Frontal cortex (tissue), 4 donors: ENCODE measurements at places on chromosomes 5 and 9. TPM values are rescaled to one million over a fixed set of nuclear protein-coding genes. Genes with fewer than 3 reads are reported as not detected.

The KIF20A gene
- 4.1 TPM for total RNA-seq

- no peak for DNase-seq
These were observed 6.4 kb downstream of the ADAMTS6 start for GRCh38 chr5:65475336-65475735.

The FCN2 gene
- not detected for total RNA-seq

The IL5 gene
- not detected for total RNA-seq

The STPG3 gene
- not detected for total RNA-seq

The ANKRD31 gene
- total RNA-seq = 0.82 TPM

The GPR150 gene
- total RNA-seq = not detected

The C9 gene
- total RNA-seq = under 0.01 TPM

DNA sequence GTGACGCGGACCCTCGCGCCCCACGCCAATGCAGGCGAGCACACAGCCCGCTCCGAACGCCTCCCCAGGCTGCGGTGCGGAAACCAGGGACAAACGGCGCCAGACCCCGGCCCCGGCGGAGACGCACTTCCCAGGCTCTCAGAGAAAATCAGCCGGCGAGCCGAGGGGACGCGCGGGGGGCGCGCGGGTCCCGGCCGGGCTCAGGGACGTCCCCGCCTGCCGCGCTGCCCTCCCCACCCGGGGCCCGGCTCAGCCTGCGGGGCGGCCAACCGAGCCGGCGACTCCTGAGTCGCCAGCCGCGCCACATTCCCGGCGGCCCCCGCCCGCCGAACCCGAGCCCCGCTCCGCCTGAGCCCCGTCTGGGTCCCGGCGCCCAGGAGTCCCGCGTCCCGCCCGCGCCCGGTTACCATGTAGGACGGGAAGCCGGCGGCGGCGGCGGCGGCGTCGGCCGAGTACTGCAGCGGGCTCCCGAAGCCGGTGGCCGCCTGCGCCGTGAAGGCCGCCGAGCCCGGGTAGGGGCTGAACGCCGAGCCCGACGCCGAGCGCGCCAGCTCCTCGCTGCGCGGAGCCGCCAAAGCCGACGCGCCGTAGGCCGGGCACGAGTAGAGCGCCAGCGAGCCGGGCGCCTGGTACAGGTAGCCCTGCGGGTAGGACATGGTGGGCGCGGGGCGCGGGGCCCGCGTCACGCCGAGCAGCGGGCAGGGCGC, 566 bp downstream of the IRX2 start:
- DNase-seq = no peak

The ZNF474 gene
- 1.6 TPM for total RNA-seq

The TPD52L3 gene
- not detected for total RNA-seq

The SPINK6 gene
- total RNA-seq = not detected

DNA sequence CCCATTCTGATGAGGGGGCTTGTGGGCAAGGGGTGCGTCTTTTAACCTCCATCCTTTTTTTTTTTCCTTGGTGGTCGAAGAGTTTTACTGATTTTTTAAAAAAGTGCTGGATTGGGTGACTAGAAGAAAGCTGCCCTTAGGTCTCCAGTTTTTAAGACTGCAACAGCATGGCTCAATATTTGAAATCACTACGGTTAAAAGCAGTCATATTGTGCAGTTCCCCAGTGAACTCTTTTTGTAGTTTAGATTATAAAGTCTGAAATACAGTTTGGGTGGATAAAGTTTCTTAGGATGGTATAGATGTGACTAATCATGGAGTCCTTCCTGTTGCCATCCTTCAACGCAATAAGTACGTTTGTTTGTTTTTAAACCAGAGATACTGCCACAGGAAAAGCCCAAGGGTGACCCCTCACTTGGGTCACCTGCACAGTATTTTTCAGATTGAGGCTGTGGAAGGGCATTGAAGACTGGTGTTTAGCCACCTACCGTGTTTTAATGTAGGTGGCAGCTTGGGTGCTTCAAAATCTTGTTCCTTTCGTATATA, 520 bp upstream of the DHFR start:
- no peak for DNase-seq

The CARD9 gene
- 0.41 TPM for total RNA-seq

DNA sequence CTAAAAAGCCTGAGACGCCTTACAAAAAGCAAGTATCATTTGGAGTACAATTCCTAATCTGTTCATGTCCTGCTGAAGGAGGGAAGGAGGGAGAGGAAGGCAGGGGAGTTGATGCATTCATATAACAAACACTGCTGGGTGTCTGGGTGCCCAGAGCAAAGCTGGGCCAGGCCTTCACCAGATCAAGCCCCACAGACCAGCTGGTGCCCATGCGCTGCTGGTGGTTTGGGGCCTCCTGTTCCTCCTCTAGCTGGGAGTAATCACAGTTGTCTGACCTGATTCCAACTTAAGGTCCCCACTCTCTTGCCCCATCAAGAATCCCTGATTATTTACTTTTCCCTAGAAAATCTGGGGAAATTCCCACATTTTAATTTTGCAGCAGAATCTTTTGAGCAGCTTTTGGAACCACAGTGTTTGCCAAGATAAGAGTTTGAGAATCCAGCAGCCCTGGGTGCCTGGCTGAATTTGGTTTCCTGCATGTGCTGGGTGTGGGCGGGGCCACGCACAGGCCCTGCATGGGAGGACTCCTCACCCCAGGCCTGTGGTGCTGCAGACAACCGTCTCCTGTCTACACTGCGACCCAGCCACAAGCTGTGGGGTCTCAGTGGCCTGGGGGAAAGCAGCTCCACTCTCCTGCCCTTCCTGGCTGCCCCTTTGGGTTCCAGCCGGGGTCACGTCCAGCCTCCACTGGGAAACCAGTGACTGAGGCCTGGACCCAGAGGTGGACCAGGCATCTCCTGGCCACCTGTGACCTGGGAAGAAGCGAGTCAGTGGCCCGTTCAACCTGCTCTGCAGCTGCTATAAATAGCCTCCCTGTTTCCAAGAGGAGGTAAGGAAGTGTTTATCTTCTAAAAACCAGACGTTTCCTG, 47.5 kb downstream of the NEURL1B start:
- no peak for DNase-seq

- DNase-seq = no peak
These were observed 33.0 kb upstream of the ARHGAP26 start for GRCh38 chr5:142737179-142737578.

DNA sequence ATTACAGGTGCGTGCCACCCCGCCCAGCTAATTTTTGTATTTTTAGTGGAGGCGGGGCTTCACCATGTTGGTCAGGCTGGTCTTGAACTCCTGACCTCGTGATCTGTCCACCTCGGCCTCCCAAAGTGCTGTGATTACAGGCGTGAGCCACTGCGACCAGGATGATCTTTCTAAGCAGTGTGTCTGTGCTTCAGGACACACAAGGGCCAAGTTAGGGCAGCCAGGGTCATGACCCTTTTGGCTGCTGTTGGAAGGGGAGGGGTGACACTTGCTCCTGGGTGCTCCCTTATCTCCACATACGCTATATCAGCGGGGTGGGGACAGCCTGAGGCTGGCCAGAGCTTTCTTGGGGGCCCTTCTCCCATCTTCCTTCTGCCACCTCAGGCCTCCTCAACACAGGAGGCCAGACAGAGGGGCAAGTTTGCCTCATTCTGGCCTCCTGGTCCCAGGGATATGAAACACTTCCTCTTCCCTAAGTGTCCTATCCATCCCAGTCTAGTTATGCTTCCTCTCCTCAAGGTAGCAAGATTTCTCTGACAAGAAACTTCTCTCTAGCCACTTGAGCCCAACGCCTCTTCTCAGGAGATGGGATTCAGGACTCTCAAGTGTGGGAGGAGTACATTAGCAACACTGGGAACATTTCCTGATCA, 1.9 kb upstream of the ZNF79 start:
- no peak for DNase-seq

The HSDL2 gene
- 11.0 TPM for total RNA-seq

DNA sequence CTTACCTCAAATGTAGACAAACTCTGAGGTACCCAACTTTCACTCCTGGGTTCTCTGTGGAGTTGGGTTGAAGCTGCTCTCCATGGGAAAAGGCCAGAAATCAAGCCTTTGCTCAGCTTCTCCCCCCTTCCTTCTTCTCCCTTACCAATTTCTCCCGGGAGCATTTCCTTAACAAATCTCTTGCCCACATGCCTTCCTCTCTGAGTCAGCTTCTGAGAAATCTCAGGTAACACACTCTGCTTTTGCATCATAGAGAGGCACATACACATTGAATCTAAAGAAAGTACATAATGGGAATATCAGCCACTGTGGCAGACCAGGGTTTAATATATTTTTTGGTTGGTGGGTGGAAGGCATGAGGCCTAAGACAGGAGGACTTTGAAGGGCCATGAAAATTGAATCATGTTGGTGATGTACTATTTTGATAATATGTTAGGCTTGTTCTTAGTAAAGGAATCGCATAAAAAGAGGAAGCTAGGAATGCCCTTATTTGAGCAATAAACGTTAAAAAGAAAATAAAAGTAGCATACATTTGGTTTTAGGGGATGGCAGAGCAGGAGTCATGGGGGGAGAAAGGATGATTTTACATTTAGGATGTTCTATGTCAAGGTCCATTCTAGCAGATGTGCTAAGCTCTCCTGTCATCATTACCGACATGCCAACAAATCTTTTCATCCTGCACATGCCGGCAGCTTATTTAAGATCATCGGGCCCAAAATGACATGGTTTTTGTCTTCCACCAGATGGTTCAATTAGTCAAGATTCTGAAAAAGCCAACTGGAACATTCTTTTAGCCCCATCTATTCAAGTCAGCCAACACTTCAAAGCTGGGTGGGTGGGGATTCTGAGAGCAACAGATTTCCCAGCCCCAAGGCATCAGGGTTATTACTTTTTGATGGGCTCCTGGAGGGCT, 199.5 kb upstream of the CLINT1 start:
- no peak for DNase-seq

The ORM2 gene
- not detected for total RNA-seq

DNA sequence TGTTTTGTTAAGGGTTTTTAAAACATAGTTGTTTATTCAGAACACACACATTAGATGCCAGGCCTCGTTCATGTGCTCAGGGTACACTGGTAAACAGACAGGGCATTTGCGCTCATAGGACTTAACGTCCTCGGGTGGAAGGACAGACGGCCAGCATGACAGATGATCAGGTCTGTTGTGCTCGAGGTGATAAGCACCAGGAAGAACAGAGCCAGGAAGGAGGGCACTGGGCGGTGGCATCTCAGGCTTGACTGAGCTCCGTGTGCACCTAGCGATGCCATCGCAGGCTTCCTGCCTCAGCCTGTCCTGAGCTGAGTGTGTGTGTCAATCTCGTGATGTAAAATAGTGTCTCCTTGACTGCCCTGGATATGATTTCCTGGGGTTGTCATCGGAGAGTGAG, 96.5 kb downstream of the EHMT1 start:
- DNase-seq = no peak

GRCh38 chr5:173056783-173057061, 570 bp downstream of the CREBRF start:
- DNase-seq = no peak

DNA sequence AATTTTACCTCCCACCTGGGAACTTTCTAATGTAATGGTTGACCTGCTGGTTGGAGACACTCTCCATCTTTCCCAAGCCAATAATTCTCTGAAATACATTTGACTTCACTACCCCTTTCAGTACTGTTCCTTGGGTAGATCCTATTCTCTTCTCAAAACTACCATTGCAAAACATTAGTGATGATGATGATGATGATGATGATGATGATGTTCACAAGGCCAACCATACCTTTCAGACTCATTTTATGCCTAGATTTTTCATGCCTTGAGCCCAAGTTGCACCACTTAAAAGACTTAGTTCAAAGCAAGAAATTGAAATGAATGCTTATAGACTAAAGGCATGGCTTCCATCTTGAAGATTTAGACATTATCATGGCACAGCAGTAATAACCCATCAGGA, 1141.1 kb upstream of the DMAC1 start:
- no peak for DNase-seq

DNA sequence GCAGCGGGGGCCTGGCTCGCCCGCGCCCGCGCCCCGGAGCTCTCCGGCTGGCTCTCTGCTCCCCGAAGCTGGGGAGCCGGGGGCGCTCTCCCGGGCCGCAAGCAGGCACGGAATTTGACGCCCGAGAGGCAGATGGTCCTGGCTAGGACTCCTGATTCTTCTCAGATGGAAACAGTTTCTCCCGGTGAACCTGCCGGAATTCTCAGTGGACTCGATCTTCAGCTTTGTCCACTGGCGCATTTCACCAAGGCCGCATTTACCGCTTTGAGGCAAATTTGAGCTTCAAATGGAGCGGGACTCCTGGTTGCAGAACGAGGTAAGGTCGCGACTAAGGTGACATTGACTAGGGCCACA, 305.7 kb upstream of the KCNN2 start:
- no peak for DNase-seq

DNA sequence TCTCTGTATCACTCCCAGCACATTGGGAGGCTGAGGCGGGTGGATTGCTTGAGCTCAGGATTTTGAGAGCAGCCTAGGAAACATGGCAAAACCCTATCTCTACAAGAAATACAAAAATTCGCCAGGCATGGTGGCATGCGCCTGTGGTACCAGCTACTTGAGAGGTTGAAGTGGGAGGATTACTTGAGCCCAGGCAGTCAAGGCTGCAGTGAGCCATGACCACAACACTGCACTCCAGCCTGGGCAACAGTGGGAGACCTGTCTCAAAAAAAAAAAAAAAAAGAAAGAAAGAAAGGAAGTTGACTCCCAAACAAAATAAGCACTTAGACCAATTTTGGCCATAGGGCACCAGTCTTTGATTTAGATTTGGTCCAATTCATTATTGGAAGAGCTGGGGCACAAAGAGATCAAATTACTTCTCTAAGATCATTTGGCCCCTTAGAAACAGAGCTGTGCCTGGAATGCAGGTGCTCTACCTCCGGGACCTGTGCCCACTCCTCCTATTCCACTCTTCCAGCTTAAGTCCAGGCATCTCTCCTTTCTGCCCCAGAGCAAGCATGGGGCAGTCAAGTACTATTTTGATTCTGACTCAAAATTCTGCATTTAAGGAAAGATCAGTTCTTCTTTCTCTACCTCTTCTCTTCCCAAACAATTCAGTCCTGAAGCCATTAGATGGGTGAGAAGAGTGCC, 59.0 kb downstream of the ALDH7A1 start:
- no peak for DNase-seq

DNA sequence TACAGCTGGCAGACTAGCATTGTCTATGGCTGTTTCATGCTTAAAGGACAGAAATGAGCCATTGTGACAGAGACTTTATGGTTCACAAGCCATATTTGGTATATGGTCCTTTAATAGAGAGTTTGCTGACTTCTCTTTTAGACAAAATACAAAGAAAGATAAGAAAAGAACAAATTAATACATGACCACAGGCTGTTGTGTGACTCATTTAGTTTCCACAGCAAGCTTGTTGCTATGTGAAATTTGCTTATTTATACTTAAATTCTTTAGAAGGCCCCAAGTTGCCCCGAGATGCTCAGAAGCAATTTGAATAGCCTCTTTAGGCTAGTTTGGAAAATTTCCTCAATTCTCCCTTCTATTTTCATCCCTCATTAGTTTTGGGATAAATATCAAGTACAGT, 315.3 kb upstream of the RPS23 start:
- DNase-seq = no peak

- no peak for DNase-seq
These were observed 177.8 kb downstream of the GABBR2 start for GRCh38 chr9:98530806-98531386.

GRCh38 chr5:7781899-7782298, 69.0 kb downstream of the CFAP90 start:
- DNase-seq = no peak

DNA sequence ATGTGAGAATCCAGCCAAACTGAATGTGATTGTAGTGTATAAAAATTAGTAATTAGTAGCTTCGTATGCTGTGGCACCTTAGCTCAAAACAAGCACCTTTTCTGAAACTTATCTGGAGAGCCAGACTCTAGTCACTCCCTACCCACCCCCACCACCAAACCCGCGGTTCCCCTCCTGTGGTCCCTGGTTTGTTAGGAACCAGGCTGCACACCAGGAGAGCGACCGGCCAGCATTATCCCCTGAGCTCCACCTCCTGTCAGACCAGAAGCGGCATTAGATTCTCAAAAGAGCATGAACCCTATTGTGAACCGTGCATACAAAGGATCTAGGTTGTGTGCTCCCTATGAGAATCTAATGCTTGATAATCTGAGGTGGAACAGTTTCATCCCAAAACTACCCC, 498.6 kb downstream of the CHSY3 start:
- no peak for DNase-seq
